ENCODE measurements at places on chromosomes 1 and 21. TPM values are rescaled to one million over a fixed set of nuclear protein-coding genes. Genes with fewer than 3 reads are reported as not detected.

Gene FCN3
- total RNA-seq, result not detected

Gene CDK18
- 42.1 TPM for total RNA-seq

Gene NCMAP
- 63.9 TPM for total RNA-seq

Gene CCDC24
- total RNA-seq, result 20.2 TPM

Gene TMCC2
- 0.33 TPM for total RNA-seq

Gene DCDC2B
- not detected for total RNA-seq

DNA sequence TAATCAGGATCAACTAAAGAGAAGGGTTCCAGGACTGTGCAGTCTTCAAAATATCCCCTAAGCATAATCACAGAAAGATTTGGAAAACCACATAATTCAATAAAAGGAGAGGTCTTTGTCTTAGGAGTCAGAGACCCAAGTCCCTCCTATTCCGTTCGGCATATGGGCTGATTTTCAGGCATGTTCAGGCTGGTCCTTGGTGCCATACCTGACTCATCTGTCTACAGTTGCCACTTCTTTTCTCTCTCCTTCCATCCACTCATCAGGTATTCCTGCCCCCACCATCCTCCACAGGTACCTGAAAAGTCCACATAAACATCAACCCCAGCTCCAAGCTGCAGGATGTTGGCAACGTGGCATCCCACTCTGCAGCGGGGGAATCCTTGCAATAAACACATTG is 29.7 kb upstream of the RPL11 start:
- no peak overlapping the region for H3K4me3 ChIP-seq
- H3K4me1 ChIP-seq, result no peaks in the 10 kb centered on the region
- peaks cover 21% of the 10 kb centered on the region for H3K27me3 ChIP-seq
- DNase-seq, result no peak
- no peak overlapping the region for H3K27ac ChIP-seq

- H3K36me3 ChIP-seq, result no peaks in the 10 kb centered on the region
- H3K4me1 ChIP-seq, result peaks cover 12% of the 10 kb centered on the region
- no peaks in the 10 kb centered on the region for H3K27me3 ChIP-seq
- no peak overlapping the region for H3K4me3 ChIP-seq
- no peak overlapping the region for H3K27ac ChIP-seq
- DNase-seq, result no peak
Observed at GRCh38 chr1:219442611-219443061, 170.3 kb downstream of the ZC3H11B start.

DNA sequence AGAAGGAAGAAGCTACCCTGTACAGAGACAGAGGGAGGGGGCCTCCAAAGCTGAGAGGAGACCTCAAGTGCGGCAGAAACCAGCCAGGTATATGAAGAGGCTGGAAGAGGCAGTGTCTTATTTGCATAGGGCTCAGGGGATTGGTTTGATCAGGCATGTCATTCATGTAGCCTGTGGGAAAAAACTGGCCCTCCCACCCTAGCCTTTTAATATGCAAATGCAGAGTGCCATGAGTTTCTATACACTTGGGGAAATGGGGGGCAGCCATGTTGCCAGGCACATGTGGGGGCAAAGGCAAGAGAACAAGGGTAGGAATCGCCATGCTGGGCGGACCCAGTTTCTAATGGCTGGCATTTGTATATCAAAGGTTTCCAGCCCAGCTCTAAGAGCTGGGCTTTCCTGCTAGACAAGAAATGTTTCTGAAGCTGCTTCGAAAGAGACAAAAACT is 172.7 kb downstream of the RASAL2 start:
- no peaks in the 10 kb centered on the region for H3K27me3 ChIP-seq
- no peak overlapping the region for H3K4me3 ChIP-seq
- peaks cover 8% of the 10 kb centered on the region for H3K36me3 ChIP-seq
- no peak for DNase-seq
- peaks cover 73% of the 10 kb centered on the region for H3K4me1 ChIP-seq

- H3K4me1 ChIP-seq, result no peaks in the 10 kb centered on the region
- peaks cover 69% of the 10 kb centered on the region for H3K36me3 ChIP-seq
- no peaks in the 10 kb centered on the region for H3K27me3 ChIP-seq
- no peak for DNase-seq
- H3K4me3 ChIP-seq, result no peak overlapping the region
Observed at GRCh38 chr21:46247699-46248421, 19.3 kb upstream of the LSS start.

GRCh38 chr1:76949503-76949902 is 82.2 kb downstream of the ST6GALNAC5 start:
- no peak overlapping the region for H3K27ac ChIP-seq
- no peaks in the 10 kb centered on the region for H3K27me3 ChIP-seq
- no peaks in the 10 kb centered on the region for H3K36me3 ChIP-seq
- no peaks in the 10 kb centered on the region for H3K4me1 ChIP-seq
- no peak for DNase-seq

DNA sequence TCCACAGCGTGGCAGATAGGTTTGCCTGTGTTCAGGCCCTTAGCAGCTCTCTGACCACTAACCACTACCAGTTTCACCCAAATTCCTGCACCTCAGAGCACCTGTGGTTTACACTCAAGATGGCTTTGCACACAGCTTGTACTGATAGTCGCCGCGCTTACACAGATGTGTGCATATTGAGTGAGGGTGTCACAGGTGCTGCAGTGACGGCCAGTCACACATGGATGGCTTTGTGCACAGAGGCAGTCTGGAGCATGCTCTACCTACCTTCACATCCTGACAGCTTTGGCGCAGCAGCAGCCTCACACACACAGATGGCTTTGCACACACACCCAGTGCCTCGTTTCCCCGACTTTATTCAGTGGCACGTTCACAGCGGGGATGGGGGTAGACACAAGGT is 7.5 kb downstream of the DMAP1 start:
- H3K4me3 ChIP-seq, result no peak overlapping the region
- DNase-seq, result no peak
- no peak overlapping the region for H3K27ac ChIP-seq
- no peaks in the 10 kb centered on the region for H3K27me3 ChIP-seq
- H3K4me1 ChIP-seq, result peaks cover 8% of the 10 kb centered on the region

DNA sequence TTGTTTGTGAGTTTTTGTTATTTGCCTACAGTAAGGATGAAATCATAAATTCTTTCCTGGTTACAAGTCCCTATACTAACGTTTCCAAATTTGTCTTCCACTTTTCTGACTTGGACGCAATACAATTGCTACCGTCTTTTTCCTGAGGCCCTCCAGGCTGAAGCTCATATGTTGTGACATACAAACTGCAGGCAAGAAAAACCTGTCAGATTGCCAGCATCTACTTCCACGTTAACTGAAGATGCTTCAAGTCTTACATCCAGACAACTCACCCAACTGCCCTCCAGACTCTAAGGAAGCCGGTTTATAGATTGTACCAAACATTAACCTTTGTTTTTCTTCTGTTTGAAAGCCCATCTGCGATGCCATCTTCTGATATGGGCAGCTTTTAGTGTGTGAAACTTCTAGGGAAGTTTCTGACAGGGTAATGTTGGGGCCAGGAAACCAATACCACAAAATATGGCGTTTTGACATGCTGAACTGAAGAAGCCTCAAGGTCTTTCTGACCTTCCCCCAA is 21.4 kb upstream of the RNF11 start:
- no peak overlapping the region for H3K4me3 ChIP-seq
- no peak overlapping the region for H3K27ac ChIP-seq
- no peaks in the 10 kb centered on the region for H3K27me3 ChIP-seq
- no peak for DNase-seq
- H3K4me1 ChIP-seq, result peaks cover 10% of the 10 kb centered on the region
- no peaks in the 10 kb centered on the region for H3K36me3 ChIP-seq
